ENCODE measurements at places on chromosomes 1 and 21.

- DNase-seq = peak; percentile 78
Observed at GRCh38 chr1:27624467-27625178, 10.4 kb downstream of the FGR start.

- DNase-seq = no peak
Observed at GRCh38 chr21:33008333-33009051, 17.2 kb upstream of the OLIG2 start.

DNA sequence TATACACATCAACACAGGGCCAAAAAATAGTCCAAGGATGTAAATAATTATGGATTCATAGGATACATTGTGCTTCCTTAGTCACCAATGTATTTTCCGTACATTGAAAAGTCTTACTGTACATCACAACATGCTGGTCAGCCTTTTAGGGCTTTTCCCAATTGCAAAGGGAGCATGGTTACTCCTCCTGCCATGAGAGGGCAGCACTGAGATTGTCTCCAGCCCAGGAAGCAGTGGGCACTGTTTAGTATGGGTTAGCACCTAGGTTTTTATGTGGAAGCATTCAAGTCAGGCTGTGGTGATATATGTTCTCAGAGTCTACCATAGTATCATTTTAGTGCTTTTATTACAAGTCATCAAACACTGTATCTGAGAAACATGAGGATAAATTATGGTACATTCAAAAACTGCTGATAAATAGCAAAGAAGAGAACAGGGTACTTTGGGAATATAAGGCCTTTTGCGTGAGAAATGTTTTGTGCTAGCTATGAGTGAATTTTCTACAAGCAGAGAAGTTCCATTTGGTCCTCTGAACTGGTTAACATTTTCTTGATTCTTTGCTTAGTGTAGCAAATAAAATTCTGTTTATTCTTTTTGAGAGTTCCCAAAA lies 34.0 kb downstream of the ST6GALNAC5 start:
- peak; percentile 3 for DNase-seq

DNA sequence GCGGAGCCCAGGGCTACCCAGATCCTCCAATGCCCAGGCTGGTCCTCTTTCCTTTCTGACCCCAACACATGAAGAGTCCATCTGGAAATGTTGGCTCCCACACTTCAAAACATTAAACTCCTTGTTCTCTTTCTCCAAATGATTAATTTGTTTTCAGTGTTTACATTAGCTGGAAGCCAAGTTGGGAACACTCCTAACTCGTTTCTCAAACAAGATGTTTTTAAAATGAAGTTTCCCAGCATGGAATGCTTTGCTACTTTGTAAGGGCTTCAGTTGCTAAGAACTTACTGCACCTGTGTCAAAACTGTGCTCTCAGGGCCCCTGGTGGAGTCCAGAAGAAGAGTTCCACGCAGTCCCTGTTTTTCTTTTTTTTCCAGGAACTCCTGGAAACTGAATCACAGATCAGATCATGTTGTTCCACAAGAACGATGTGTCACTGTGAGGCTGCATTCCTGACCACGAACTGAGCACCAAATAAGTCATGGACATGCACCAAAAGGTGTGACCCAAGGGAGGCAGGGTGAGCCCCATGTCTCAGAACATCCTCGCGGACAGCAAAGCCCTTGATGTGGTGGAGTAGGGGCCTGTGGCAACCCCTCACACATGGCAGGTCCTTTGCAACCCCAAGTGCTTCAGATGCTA lies 257.3 kb downstream of the KCNJ6 start:
- DNase-seq = no peak

GRCh38 chr1:167325151-167325550 lies 104.5 kb downstream of the POU2F1 start:
- DNase-seq = no peak

GRCh38 chr21:36889401-36889800 lies 77.1 kb downstream of the HLCS start:
- DNase-seq = no peak

DNA sequence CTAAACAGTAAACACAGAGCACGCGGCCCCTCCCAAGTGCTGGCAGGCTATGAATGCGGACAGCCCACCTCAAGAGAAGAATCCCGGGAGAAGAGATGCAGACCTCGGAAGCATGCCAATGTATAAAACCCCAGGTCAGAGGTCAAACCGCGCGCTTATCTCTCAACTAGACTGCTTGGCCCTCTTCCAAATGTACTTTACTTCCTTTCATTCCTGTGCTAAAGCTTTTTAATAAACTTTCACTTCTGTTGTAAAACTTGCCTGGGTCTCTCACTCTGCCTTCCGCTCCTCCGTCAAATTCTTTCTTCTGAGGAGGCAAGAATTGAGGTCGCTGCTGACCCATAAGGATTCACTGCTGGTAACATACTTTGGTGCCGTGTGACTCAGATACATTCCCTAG lies 216.0 kb downstream of the S1PR1 start:
- DNase-seq = no peak

- no peak for DNase-seq
Observed at GRCh38 chr1:229043115-229043514, 227.8 kb upstream of the RAB4A start.

GRCh38 chr1:229137271-229137670 lies 133.6 kb upstream of the RAB4A start:
- no peak for DNase-seq
